ENCODE measurements at places on chromosomes 6 and 20. TPM values are rescaled to one million over a fixed set of nuclear protein-coding genes. Genes with fewer than 3 reads are reported as not detected.
A peak's percentile ranks its signal among the peaks of the same experiment; 100 is the strongest.

GRCh38 chr6:19721766-19722377 is 115.3 kb upstream of the ID4 start:
- DNase-seq, result no peak

DNA sequence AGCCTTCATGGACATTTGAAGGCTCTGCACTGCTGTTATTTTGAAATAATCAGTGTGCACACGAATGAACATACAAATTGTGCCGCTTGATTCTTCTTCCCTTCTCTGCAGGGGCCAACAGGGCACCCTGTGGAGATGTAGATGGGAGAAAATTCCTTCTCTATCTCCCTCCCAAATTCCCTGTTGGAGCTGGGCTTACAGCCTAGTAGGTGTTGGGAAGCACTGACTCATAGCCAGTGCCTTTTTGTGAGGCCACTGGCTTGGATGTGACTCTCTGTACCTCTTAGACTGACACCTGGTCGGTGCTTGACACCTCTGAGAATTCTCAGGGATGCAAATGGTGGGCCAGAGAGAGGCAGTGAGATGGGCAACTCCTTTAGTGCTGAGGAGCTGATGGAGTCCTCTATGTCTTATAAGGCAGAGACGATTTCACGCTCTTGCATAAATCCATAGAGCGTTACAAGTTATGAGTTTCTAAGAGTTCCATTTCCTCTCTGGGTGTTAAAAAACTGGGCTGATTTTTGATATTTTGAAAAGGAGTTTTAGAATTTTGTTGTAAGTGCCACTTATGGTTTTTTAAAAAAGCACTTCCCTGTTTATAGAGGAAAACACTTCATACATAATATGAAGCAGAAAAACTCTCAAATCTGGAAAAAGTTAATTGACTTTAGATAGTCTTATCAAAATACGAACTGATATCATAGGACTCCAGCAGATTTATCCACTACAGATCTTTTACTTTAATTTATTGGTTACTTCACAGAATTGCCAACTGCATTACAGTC is 89.8 kb upstream of the MAP3K7 start:
- DNase-seq, result no peak

DNA sequence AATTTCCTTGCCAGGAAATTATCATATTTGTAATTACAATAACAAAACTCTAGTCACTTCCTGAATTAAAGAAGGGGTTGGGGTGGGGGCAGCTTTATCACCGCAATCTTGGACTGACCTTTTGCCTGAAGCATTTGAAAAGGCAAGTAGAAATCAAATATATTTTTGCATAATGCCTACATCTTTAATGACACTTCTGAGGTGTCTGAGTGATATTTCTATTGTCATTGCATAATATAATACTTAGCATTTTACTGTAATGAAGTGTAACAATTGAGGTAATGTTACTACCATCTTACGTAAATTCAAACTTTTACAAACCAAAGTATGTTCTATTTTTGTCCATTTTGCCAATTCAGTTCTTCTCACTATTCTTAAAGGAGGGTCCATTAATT is 65.2 kb downstream of the SYNE1 start:
- DNase-seq, result no peak

MYCT1 gene
- polyA plus RNA-seq, result 4.3 TPM

GRCh38 chr20:2051946-2052345 is 49.7 kb upstream of the STK35 start:
- no peak for DNase-seq

DNA sequence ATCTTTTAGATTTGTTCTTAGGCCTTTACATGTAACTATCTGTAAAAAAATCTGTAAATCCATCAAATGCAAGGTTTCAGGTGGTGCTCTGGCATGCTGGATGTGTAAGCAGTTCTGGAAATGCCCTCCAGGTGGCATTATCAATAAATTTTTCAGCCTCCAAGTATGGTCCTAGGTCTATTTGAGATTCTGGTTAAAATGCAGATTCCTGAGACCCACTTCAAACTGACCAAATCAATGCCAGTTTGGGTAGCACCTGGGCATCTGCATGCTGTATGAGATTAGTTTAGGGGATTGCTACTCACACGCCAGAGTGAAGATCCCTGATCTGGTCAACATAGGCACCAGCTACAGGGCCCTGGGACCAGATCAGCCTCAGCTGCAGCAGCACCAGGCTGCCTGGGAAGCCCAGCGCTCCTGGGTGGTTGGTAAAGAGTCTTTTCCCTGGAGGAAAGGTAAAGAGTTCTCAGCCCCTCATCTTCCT is 507.3 kb upstream of the CITED2 start:
- DNase-seq, result peak; percentile 32

SLC22A23 gene
- 20.9 TPM for polyA plus RNA-seq

TMEM63B gene
- polyA plus RNA-seq, result 79.0 TPM

- no peak for DNase-seq
Observed at GRCh38 chr20:15637950-15638754, 935.1 kb downstream of the KIF16B start.
